COR-L47 (cell line): ENCODE measurements at places on chromosomes 11 and 22.

DNA sequence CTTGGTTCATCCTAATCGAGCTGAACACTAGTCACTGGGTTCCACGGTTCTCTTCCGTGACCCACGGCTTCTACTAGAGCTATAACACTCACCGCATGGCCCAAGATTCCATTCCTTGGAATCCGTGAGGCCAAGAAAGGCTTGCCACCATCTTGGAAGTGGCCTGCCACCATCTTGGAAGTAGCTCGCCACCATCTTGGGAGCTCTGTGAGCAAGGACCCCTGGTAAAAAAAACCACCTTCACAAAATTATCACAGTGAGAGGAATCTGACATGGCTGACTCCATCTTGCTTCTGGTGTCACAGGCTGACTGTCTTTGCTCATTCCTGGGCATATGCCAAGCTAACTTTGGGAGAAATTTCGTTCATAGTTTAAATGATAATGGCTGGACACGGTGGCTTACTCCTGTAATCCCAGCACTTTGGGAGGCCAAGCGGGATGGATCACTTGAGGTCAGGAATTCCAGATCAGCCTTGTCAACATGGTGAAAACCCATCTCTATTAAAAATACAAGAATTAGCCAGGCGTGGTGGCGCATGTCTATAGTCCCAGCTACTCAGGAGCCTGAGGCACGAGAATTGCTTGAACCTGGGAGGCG lies 18.9 kb upstream of the KCTD14 start:
- DNase-seq: no peak

DNA sequence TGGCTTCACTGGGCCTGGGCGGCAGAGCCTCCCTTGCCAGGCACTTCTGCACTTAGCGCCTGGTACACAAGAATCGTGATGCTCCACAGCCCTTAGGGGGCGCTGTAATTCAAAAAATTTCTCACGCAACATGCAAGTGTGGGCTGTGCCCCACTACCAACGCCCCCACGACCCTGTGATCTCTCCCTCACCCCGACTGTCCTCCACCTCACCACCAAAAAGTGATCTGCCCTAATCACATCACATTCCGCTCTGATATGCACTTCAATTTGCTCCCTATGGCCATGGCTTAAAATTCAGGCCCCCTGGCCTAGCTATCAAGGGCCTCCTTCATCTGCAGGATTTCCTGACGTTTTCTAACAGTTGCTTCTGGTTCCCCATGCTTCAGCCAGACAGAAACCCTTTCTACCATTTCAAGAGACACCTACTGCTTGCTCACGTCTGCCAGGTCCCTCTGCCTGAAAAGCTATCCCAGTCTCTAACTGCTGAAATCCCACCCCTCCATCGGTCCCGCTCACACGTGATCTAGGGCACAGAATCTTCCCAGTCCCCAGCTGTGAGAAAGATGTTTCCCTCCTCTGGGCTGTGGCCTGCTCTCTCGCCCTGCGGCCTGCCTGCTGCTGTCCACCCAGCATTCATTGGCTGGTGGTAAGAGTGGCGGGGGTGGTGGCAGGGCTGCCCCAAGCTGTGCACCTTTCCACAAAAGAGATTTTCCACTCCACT lies 27.9 kb upstream of the LRRC32 start:
- DNase-seq: no peak

DNA sequence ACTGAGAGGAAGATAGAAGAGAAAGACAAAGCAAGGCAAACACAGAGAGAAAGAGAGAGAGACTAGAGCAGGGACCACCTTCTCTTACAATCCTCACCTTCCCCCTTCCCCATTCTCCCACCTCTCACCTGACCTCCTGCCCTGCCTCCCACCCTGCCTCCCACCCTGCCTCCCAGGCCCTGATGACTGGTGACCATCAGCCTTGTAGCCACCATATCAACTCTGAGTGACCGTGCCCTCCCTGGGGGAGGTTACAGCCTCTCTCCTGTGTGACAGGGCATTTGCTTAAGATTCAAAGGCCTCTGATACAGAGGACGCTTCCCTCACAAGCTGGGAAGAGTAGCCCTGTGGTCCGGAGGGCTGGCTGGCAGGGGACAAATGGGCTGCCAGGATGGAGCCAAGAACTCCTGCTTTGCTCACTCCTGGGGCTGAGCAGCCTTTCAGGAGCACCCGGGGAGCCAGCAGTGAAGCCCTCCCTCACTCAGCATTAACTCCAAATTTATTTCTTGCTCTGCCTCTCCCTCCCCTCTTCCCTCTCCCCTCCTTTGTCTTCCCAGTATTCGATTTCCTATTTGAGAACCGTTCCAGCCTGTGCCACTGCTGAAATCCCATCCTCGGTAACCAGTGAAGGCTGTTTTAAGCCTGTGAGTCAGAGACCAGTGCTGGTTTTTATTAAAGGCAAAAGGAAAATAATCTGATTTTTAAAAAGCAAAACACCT lies 125.2 kb upstream of the SYT13 start:
- DNase-seq: no peak

GRCh38 chr11:1916132-1916985 lies 3.1 kb upstream of the TNNT3 start:
- DNase-seq: no peak

DNA sequence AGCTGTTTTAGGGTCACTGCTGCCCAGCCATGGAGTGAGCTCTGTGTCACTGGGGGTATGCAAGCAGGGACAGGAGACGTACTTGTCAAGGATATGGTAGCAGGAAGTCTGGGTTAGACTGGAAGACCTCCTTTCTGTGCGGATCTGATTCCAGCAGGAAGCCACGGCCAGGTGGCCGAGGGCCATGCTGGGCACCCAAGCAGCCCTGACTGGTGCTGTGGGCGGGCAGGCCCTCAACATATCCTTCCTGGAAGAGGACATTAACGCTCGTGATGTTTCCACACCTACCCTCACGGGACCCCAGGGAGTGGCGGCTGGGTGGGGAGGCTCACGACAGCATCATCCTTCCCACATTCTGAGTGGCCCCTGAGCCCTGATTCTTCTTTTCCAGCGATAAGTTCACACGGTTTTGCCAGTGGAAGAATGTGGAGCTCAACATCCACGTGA lies 8.7 kb upstream of the ANKRD13D start:
- DNase-seq: no peak

GRCh38 chr22:24550028-24550901 lies 4.7 kb downstream of the GUCD1 start:
- no peak for DNase-seq

DNA sequence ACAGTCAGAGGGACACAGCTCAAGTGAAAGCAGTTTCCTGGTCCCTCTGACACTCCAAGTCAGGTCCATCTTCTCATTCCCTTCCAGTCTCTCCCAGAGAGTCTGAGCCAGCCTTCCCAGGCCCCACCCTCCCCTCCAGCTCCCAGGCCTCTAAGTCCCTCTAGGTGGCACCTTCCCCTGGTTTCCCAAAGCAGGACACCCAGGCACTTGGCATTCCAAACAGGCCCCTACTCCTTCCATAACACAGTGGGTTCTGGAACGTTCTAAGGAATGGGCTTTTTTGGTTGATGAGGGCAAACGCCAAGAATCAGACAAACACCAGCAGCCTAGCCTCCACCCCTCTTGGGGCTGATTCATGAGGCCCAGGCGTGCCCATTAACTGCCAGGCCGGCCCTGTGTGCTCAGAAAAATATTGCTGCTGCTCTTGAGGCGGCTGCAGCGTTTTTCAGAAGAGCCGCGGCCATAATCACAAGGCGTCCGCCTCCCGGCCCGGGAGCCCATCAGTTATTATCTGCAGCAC lies 418.7 kb downstream of the SOX6 start:
- no peak for DNase-seq

DNA sequence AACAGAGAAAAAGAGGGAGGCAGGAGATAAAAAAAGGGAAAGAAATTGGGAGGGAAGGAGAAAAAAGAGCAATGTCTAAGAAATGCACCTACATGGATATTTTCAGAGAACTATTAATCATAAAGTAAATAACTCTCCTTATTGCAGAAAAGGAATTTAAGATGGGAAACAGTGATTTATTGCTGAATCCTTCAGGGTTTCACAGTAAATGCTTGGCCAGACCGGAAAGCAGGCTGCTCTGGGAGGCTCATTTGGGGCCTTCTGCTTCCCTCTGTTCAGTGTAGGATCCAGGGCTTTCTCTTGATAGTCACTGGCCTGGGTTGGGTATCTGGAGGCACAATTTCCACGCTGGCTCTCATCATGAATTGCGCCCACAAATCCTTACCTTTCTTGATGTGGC lies 324.3 kb upstream of the SORL1-AS1 start:
- DNase-seq: no peak

- DNase-seq: peak; percentile 64
Observed at GRCh38 chr22:37681556-37682049, 4.5 kb upstream of the NOL12 start.

DNA sequence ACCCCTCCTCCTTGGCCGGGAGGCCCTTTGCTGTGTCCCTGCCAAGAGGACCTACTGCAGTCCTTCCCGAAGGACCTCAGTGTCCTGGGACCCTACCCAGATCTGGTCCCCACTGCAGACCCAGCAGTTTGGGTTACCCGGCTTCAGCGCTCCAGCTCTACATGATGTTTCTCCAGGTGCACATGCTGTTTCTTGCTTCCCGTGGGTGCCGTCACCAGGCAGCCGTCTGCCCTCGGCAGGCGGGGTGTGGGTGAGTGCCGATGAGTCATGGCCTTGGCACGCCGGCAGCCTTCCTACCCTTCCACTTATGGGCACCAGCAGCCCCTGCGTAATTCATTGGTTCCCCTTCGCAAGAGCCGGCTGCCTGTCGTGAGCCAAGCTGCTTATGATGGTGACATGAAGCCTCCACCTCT lies 101.8 kb downstream of the BCR start:
- DNase-seq: no peak
